ENCODE measurements at places on chromosomes 2 and 18.

DNA sequence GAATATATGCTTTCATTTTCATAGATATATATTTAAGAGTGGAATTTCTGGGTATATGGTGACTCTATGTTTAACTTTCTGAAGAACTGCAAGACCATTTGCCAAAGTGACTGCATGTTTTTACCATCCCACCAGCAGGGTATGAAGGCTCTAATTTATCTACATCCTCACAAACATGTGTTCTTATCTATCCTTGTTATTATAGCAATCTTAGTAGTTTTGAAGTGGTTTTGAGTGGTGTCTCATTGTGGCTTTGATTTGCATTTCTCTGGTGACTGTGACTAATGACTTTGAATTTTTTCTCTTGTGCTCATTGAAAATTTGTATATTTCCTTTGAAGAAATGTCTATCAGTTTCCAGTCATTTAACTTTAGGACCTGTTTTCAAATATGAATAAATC, 310.2 kb upstream of the NRP2 start:
- DNase-seq: no peak

- no peak for DNase-seq
These were observed 846.2 kb downstream of the SLC4A3 start for GRCh38 chr2:220473611-220474010.

GRCh38 chr2:29021886-29022285, 40.8 kb downstream of the TOGARAM2 start:
- DNase-seq: no peak

DNA sequence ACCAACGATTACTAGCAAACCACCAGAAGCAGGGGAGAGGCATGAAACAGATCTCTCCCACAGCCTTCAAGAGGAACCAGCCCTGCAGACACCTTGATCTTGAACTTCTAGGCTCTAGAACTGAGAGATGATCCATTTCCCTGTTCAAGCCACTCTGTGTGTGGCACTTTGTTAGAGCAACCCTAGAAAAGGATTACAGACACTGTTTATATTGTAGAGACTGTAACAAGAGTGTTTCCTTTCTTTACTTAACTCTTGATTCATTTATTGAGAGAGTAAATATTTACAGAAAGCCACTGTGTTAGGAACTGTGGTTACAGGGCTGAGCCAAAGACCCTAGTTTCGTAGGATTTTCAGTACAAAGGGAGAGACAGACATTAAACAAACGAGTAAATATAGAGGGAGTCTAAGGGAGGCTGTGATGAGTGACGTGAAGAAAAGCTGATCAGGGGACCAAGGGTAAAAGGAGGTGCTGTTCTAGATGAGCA, 10.9 kb downstream of the CCDC68 start:
- DNase-seq: peak; percentile 1

- DNase-seq: no peak
These were observed 48.0 kb downstream of the RNF144A start for GRCh38 chr2:6965071-6965795.

- DNase-seq: no peak
These were observed 131.2 kb upstream of the TTC27 start for GRCh38 chr2:32496662-32497061.

DNA sequence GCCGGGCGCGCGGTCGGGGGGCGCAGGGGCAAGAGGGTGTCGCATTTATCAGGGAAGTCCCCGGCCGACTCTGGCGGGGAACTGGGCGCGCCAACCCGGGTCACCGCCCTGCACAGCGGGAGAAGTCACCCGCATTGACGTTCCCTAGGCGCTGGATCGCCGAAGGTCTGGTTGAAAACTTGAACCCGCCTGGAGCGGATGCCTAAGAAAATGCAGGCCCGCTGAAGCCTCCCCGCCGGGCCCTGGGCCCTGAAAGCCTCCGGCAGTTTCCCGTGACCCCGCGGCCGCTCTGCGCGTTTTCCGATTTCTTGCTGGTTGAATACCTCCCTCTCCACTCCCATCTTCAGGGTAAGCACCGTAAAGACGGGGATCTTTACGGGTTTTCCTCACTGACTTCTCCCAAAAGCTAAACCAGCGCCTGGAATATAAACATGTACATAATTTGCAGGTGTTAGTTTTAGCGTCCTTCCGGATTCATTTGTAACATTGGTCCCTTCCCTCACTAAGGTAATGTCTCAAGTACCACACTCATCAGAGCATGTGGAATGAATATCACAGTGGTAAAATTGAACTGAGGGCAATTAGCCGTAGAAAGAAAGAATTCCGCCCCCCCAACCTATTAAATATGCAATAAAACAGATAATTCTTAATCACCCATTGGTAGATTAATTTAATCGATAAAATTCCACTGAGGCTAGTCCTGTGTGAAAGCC, 675 bp upstream of the SPIRE1 start:
- peak; percentile 22 for DNase-seq

GRCh38 chr2:180747728-180748127, 232.7 kb upstream of the UBE2E3 start:
- no peak for DNase-seq

GRCh38 chr18:36355511-36355910, 58.0 kb downstream of the FHOD3 start:
- DNase-seq: no peak

GRCh38 chr18:80233201-80233835, 14.0 kb downstream of the PARD6G start:
- DNase-seq: no peak

DNA sequence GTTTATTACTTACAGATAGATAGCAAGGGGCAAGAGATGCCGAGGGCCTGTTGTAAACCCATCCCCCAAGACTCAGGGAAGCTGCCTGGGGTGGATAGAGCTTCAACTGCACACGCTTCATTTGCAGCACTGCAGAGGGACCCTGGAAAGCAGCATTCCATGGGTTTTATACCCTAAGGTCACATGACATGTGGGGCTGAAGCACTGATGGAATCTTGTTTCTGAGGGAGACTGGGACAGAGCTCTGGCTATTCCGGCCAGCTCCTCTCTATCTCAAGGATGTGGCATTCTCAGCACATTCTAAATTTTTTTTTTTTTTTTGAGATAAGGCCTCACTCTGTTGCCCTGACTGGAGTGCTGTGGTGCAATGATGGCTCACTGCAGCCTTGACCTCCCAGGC, 300.1 kb downstream of the MYCN start:
- DNase-seq: no peak

DNA sequence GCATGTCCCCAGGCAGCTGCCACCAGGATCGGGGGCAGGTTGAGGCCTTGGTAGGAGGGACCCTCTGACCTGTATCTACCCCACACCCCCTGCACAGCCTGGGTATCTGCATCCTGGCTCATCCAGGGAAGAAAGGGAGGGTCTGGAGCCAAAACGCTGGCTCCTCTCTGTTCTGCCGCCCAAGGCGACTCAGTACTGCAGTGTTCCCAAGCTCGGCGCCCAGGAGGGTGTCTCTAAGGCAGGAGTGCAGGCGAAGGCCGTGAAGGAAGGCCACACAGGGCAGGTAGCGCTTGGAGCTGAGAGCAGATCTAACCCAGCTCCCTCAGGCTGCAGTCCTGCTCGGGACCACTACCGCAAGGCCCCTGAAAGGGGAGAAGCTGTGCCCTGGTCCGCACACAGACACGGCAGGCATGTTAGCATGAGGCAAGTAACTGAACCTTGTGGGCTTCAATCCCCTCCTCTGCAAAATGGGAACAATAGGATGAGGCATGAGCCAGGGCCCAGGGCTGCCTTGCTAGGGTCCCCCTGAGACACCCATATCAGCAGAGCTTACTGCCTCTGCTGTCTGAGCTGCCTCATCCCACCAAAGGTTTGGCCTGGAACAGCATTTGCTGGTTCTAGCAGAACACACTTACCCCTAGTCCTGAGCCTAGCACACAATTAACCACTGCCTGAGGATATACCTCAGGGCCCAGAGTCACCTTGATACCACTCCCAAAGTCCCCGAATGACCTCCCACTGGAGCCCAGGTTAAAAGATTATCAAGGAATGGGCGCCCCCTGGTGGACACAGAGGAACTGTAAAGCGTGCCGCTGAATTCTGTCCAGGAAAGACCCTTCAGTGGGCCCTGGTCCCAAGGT, 6.5 kb downstream of the PTMA start:
- DNase-seq: peak; percentile 86

GRCh38 chr18:22223254-22223964, 54.0 kb downstream of the GATA6 start:
- DNase-seq: no peak

GRCh38 chr18:48790869-48791635, 159.7 kb downstream of the SMAD7 start:
- no peak for DNase-seq

DNA sequence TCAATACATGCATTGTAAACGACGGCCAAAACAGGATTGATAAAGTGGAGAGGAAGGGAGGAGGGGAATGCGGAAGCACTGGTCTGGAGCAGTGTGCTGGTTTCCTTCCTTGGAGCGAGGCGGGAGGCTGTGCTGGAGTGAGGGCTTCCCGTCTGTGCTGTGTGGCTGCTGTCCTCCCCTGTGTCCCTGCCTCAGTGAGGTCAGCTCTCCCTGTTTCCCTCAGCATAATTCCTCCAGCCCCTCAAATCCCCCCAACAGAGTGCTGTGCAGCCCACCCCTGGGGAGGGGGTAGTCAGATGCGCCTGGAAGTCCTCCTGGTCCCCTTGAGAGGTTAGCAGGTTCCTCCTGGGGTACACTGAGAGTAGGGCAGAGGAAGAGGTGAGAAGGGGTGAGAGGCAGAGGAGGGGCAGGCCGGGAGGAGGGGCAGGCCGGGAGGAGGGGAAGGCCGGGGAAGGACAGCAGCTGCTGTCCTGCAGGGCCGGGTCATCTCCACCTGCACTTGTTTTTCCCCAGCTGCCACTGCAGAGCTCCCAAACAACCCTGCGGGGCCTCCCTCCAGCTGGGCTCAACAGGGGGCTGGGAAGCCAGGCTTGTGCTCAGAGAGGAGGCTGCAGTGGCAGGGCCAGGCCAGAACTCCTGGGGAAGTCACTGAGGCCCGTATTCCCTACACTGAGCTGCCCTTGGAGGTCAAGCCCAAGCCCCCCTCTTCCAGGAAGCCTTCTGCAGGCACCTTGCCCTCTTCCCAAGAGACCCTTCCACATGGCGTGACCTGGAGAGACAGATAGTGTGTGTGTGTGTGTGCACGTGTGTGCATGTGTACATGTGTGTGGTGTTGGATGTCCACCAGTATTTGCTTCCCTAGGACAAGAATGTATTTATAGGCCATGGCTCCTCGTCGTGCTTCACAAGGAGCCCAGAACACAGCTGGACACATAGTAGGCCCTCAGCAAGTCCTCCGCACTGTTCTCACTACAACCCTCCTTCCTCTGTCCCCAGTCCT, 13.2 kb upstream of the ATP6V1B1 start:
- peak; percentile 63 for DNase-seq

- no peak for DNase-seq
These were observed 19.3 kb upstream of the MC2R start for GRCh38 chr18:13934676-13935075.

GRCh38 chr2:229714736-229715541, 584 bp upstream of the DNER start:
- DNase-seq: peak; percentile 75

GRCh38 chr2:189362283-189362682, 79.0 kb upstream of the WDR75 start:
- DNase-seq: no peak

- no peak for DNase-seq
These were observed 391.0 kb downstream of the SOX11 start for GRCh38 chr2:6083136-6083535.

- no peak for DNase-seq
These were observed 55.3 kb downstream of the HS1BP3 start for GRCh38 chr2:20595439-20596192.

- peak; percentile 28 for DNase-seq
These were observed 107.4 kb downstream of the CPO start for GRCh38 chr2:207046724-207047123.

- no peak for DNase-seq
These were observed 280.0 kb upstream of the RAB12 start for GRCh38 chr18:8329186-8329771.

DNA sequence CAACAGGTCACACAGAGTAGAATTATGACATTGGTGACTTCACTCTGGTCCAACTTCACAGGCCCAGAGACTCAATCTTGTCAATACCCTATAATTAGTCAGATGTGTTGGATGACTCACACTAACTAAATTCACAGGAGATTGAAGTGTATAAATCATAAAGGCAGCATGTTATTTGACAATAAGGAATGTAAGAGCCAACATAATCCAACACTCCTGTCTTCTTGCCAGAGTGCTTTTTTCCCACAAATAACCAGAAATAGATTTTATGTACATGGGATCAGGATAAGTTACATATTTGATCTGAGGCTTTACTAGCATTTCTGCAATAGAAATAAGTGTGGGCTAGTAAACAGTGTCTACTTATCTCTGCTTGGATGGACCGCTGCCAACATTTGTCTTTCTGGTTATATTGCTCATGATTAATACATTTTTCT, 42.2 kb upstream of the ZSWIM2 start:
- DNase-seq: no peak

Measured in NCI-H510A (cell line).